ENCODE measurements at places on chromosomes 3 and 15.

DNA sequence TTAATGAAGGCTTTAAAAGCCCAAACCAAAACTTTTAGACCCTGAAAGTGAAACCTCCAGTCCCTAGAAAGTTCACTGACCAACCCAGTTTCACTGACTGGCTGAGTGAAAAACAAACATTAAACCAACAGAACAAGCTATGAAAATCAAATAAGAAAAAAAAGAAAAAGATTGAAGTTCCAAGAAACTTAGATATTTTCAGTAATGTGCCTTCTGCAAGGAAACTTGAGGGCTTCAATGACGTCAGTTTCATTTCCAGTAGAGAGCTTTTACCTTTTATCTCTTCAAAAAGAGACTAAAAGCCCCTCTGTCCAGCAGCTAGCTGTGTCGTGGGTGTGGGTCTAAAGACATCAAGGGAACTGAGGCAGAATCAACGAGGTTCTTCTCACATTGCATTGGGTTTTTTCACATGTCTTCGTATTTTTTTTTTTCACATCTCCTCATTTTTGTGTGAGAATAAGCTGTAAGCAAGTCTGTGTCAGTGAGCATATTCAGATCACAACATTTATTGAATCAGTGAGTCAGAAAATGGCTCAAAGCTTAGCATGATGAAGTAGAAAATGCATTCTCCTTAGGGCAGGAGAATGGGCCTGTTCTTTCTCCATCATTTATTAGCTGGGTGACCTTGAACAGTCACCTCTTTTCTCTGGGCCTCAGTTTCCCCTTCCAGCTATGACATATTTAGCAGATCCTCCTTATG lies 54.8 kb upstream of the BCL6 start:
- DNase-seq: no peak

- no peak for DNase-seq
Observed at GRCh38 chr3:72594615-72595215, 253.5 kb downstream of the SHQ1 start.

DNA sequence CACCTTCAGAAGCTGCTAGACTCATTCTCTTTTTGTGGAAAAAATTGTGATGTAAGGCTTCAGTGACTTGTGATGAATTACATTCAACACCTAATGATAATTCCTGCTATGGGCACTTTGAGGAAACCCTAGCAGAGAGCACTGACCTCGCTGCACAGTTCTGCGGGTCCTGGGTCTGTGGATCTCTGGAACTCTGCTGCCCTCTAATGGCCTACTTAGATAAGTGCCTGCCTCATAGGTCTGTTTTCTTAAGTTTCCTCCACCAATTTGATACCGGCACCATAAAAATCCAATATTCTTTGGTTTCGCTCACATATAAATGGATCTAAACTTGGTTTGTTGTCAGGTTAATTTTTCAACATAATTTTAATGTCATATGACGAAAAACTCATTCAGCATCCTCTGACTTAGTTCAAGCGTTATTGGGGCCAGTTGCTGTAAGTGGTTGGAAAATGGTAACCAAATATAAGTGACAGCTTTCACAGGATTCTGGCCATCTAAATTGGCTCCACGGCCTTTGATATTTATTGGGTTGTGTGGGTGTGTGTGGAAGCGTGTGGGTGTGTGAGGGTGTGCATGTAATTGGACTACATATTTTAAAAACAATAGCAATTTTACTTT lies 10.4 kb downstream of the SLITRK3 start:
- DNase-seq: peak; percentile 20

DNA sequence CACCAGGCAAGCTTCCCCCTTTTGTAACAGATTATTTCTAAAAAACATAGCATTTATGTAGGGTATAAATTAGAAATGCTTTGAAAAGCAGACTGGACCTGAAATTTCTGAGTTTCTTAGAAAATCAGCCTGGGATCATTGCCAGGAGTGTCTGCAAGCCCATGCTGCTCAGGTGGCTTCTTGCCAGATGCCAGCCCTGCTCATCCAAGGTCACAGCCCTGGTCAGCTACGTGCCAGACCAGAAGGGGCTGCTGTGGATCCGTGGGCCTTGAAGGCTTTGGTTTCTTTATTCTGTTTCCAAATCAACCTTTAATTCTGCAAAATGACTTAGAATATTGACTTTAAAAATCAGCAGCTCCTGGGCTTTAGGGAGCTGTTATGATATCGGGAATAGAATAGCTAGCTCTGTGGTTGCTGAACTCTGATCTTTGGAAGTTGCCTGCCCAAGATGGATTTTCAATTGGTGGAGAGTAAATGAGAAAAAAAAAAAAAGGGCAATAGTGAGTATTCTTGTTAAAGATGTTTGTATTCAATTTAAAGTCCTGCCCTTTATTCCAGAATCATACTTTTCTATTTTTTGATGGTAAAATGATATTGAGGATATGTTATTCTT lies 370.1 kb upstream of the ONECUT1 start:
- no peak for DNase-seq

- DNase-seq: no peak
Observed at GRCh38 chr3:112773864-112774263, 72.8 kb downstream of the CD200R1L start.

- DNase-seq: no peak
Observed at GRCh38 chr3:108334701-108335100, 38.4 kb downstream of the HHLA2 start.

DNA sequence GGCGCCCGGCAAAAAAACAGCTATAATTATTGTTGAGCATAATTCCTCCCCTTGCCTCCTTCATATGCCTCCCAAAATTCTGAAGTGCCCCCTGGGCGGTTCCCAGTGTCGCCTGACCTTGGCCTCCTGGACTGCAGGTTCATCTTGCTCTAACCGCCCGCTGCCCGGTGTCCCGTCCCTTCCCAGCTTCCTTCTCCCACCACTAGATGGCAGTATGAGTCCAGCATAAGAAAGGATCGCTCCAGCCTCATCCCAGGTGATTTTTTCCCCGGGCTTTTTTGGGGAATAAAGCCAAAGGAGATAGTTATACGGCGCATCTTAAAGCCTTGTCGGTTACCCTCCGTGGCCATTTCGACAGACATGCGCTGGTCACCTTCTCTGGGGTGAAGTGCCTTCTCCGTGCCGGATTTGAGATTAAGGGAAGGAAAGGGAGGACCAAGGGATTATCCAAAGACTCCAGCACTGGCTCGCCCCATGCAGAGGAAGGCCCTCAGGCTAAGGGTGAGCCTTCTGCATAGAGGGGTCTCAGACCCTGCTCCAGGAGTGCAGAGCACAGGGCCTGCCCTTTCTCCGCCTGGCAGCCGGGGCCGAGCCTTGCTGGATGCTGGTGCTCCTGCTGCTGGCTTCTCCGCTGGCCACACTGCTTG lies 45.8 kb upstream of the TRA2B start:
- DNase-seq: peak; percentile 78

DNA sequence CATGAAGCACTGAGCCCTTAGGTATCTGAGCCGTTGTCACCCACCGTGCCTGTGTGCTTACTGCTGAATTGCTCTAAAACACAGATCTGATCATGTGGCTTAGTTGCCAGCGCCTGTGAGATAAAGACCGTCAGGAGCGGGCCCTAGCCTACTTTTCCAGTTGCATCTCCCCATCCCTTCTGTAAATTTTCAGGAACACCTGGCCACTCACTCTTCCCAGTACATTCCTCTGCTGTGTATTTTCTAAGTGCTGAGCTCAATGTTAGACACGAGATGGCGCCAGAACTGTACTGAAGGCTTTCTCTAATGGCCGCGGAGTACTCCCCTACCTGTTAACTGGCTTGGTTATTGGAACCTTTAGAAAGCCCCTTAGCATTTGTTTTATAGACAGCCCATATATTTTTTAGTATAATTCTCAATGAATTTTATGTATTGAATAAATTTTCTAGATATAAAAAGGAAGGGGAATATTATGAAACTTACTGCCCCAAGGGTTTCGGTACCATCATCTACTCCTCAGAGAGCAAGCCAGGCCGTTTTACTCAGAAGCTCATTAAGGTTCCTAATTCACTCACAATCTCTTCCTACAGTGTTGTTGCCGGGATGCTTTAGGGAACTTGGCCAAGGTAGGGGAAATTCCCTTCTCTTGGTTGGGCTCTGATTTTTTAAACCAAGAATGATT lies 16.7 kb upstream of the WNT7A start:
- peak; percentile 58 for DNase-seq
